ENCODE measurements at places on chromosomes 1 and 21.

- DNase-seq: no peak
Measured at GRCh38 chr1:147504801-147505311, 36.4 kb upstream of the BCL9 start.

GRCh38 chr1:232748910-232749368 is 56.3 kb upstream of the MAP10 start:
- no peak for DNase-seq

DNA sequence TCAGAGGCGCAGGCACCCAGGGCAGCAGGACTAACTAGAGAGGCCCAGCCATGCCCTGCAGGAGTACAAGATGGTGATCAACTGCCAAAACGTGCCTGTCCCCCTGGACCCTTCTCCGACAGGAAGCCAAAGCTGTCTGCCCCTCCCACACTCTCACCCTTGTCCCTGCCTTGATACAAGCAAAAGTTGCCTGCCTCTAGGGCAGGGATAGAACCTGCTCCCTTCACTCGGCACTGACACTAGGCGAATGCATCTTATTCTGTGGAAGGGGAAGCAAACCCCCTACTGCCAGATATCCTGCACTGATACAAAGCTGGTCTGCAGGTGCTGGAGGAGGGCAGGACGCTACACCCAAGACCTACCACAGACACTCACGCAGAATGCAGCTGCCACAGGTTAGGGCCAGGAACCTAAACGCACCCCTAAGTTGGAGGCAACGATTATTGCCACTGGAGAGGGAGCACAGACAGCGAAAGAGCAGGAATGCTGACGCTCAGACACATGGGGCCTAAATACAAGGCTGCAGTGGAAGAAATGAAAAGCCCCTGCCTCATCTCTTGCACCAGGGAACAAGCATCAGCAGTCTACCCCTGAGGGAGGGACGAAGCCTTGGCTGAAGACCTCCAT is 3.7 kb downstream of the TARBP1 start:
- no peak for DNase-seq

- no peak for DNase-seq
Measured at GRCh38 chr1:115458426-115459114, 120.5 kb upstream of the NGF start.

DNA sequence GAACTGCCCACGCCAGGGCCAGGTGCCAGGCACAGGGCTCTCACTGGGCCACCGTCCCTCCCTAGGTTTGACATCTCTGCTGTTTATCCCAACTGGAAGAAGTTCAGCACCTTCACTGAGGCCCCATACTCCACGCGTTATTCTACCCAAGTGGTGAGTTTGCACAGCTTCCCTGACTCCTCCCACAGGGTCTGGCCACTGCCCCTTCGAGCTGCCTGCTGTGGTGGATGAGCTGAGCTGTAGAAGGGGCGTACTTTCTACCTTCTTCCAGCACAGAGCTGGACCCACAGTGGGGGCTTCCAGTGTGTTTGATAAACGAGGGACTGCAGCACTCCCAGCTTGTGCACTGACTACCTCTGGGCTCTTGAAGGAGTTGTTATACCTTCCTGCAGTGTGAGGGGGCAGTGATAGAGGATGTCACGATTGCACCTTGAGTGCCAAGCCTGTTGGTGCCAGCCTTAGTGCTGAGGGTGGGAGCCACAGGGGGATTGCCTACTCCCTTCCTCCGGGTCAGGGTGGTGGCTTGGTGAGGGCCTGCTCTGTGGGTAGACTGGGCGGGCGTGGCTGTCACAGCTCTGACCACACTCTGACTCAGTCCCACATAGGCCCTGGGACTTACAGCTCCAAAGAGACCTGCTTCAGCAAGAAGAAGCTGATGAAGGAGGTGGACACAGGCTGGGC is 5.9 kb upstream of the TTC22 start:
- DNase-seq: peak; percentile 47

DNA sequence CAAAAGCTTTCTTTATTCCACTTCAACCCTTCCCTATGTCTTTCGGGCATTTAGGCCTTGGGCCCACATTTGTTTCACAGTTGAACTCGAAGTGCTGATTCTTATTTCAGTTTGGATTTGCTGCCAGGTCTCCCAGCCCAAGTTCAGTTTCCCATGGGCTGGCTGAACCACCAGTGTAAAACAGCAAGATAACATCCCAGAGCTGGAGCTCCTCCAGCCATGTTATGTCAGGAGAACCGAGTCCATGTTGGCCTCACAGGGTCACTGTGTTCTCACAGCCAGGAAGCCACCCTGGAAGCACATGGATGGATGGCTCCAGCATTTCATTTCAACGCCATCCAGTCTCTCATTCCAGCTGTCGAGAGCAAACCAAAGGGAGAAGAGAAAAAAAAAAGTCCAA is 45.2 kb upstream of the RXRG start:
- no peak for DNase-seq

- no peak for DNase-seq
Measured at GRCh38 chr21:34559089-34559631, 47.1 kb upstream of the KCNE1 start.

DNA sequence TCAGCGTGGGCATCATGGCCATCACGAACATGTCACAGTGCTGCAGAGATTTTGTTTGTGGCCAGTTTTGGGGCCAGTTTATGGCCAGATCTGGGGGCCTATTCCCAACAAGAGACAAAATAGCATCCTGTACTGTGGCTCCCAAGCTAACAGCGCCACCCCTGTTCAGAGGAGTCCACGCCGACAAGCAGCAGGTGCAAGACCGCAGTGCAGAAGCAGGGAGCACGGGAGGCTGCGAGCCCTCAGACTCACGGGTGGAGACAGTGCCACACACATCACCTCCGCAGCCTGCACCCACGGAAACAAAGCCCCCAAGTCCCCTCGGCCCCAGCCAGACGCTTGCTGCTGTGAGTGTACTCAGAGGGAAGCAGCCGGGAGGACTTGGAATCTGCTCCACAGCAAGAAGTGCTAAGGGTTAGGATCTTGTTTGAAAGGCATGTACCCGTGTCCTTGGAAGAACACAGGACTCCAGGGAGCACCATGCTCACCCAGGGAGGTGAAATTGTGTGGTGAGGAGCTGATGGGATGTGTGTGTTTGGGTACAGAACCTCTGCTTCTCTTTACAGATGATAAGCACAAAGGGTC is 7.1 kb downstream of the TCP10L start:
- DNase-seq: no peak

GRCh38 chr1:56189946-56190805 is 389.2 kb downstream of the PLPP3 start:
- no peak for DNase-seq

DNA sequence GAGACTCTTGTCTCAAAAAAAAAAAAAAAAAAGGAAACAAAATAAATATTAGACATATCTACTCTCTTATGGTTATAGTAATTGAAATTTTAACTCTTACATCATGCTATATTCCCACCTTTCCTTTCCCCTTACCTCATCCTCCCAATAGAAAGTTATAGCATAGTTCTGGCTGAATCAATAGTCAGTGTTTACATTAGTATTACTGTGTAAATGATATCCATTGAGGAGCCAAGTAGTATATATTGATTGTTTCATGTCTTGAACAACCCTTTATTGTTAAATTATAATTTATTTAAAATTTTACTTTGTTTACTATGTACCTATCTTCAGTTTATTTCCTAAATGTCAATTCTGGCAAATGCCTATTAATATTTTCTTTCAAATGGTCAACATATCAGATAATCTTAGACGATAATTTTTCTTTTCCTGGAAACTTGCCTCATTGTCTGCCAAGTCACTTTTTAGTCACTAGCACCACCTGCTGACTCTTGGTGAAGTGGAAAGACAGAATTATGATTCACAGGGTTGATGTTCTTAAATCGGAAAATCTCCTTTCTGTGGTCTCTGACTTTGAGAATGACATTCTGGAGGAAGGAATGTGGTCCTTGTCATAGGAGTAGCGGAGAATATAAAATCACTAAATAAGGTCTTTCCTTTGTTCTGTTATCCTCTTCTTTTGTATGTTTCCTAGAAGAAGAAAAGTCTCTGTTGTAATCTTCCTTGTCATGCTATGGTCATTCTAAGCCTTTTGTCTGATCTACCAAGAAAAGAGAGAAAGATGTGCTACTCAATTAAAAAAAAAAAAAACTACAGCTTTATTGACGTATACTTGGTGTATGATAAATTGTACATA is 8.6 kb downstream of the HJV start:
- DNase-seq: no peak

GRCh38 chr1:67051196-67051595 is 2.8 kb downstream of the SLC35D1 start:
- no peak for DNase-seq

- DNase-seq: no peak
Measured at GRCh38 chr1:225877580-225877979, 4.6 kb downstream of the TMEM63A start.

- DNase-seq: no peak
Measured at GRCh38 chr1:229871078-229871676, 195.9 kb upstream of the GALNT2 start.

Data from suprapubic skin (tissue), 4 donors.